HT1080 (cell line): ENCODE measurements at places on chromosomes 7 and 10. TPM values are rescaled to one million over a fixed set of nuclear protein-coding genes. Genes with fewer than 3 reads are reported as not detected.

- peak; percentile 87 for DNase-seq
Observed at GRCh38 chr10:119022846-119023552, 6.5 kb upstream of the NANOS1 start.

- peak; percentile 56 for DNase-seq
Observed at GRCh38 chr7:105932835-105933477, 30.1 kb upstream of the CDHR3 start.

DNA sequence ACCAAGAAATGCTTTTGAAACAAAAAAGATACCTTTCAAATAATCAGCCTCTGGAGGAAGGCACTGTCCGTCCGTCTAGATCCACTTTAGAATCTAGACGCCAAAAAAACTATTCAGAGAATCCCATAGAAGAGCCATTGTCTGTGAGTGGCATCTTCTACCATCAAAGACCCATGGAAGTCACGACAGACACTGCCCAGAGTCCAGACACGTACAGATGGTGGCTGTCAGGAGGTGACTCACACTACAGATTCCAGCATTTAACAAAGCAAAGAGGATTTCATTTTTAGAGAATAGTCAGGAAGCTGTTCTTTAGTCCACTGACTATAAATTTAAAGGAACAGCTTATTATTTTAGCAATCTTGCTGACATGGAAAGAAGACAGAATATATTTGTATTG is 11.7 kb downstream of the C1QL3 start:
- DNase-seq: peak; percentile 37

- peak; percentile 39 for DNase-seq
Observed at GRCh38 chr7:9718071-9718661, 1255.5 kb upstream of the PHF14 start.

DNA sequence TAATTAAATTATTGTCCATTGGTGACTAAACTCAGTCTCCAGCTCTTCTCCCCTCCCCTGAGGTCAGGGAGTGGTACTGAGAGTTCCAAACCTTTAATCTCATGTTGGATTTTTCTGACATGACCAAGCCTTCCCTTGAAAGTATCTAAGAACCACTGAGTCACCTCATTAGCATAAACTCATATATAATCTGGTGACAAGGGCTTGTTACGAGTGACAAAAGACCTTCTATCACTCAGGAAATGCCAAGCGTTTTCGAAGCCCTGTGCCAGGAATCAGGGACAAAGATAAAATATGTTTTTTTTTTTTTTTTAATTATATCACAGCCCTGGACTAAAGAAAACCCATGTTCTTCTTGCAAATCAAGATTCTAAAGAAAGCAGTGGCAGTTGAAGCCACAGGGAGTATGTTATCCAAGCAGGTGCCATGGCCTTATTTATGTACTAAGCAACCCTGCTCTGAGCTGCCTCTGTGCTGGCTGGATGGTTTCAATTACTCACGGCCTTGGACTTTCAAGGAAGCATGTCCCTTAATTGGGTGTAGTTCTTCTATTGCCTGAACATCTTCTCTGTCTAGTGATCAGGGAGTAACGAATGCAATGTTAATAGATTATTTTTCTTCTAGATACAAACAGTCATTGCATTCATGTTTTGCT is 169.0 kb upstream of the PRKCQ start:
- peak; percentile 80 for DNase-seq

- peak; percentile 72 for DNase-seq
Observed at GRCh38 chr7:102883098-102883860, 29.5 kb upstream of the LRRC17 start.

- peak; percentile 36 for DNase-seq
Observed at GRCh38 chr7:36129048-36129534, 24.0 kb upstream of the EEPD1 start.

DNA sequence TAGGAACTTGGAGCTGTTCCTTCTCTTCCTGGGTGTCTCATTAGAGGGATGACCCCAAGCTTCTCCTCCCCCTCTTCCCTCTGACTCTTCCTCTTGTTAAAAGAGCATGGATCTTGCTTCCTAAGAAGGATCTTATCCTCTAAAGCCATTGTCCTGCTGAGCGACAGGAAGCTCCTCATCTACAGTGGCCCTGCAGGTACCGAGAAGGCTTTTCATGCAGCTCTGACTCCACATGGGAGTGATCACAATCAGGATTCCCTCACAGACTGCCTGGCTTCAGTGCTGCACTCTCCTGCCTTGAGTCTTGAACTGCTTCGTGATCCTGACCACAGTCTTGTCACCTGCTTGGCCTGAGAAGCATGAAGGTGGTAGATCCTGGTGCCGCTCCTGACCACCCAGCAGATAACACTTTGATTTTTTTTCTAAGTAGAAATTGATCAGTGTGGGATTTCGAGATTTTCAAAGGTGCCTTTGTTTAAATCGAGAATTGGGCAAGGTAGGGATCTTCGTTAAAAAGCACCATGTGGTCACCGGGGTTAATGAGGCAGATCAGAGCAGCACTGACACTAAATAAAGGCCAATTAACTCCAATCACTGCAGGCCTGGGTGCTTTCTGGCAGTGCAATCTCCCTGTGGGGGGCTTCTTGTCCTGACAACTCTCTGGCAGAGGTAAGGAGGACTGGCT is 376.4 kb downstream of the NRG3 start:
- no peak for DNase-seq

- DNase-seq: peak; percentile 38
Observed at GRCh38 chr7:18927134-18927533, 190.3 kb downstream of the TWIST1 start.

DNA sequence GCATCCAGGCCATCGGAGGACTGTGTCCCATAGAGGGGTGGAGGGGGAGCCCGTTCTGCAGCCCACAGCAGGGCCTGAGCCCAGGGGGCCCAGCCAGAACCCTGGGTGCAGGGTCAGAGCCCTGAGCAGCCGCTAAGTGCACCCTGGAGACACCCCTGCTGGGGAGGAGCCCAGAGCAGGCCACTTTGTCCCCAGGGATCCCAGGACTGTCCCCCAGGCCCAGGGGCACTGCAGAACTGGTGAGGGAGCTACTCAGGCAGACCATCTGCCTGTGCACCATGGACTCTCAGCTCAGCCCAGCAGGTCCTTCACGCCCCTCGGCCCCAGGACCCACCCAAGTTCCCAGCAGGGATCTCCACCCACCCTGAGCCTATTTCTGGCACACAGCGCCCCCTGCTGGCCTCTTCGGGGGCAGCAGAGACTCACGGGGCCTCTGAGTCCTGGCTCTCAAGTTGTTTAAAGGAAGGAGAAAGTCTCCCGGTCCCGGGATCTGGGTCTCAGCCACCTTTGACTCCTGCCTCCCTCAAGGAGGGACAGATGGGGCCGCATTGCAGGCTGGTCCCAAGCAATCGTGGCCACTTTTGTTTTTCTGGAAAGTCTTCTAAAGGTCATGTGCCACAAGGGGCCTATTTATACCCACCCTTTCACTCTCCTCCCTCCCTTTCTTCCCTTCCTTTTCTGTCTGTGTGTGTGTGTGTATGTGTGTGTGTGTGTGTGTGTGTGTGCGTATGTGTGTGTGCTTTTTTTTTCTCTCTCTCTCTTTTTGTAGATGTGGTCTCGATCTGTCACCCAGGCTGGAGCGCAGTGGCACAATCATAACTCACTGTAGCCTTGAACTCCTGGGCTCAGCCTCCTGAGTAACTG is 90.3 kb downstream of the MYL10 start:
- peak; percentile 36 for DNase-seq

DNA sequence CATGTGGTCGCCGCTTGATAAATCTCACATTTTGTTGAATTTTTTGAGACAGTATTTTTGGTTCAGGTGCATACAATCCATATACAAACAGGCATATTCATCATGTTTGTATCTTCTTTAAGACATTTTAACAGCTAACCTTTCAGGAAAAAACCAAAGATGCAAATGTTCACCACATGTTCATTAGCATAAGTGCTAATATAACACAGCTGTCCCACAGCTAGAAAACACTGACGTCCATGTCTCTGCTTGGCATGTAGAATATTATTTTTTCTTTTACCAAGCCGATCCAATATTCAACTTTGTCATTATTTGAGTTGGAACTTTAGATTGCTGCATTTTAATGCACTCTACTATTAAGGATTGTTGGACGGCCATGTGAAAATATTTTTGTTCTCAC is 31.2 kb downstream of the BMPER start:
- no peak for DNase-seq

HOXA3 gene
- total RNA-seq: not detected in 2 replicates

TDRD1 gene
- not detected in 2 replicates for total RNA-seq

DYNC1I1 gene
- total RNA-seq: 2.4 and 2.7 TPM in 2 replicates

STK17A gene
- 64.7 and 69.8 TPM in 2 replicates for total RNA-seq

FAM3C gene
- 63.2 and 83.5 TPM in 2 replicates for total RNA-seq

TRPV5 gene
- not detected in 2 replicates for total RNA-seq
